ENCODE measurements at places on chromosomes 2 and 18. TPM values are rescaled to one million over a fixed set of nuclear protein-coding genes. Genes with fewer than 3 reads are reported as not detected.

POTEI gene
- 0.08 TPM for polyA plus RNA-seq

GPAT2 gene
- polyA plus RNA-seq = 3.3 TPM

WDR43 gene
- polyA plus RNA-seq = 56.8 TPM

CHCHD5 gene
- 34.3 TPM for polyA plus RNA-seq

ACMSD gene
- polyA plus RNA-seq = 0.60 TPM

NCKAP5 gene
- 0.95 TPM for polyA plus RNA-seq

ATP6V1C2 gene
- 1.8 TPM for polyA plus RNA-seq

IL36B gene
- polyA plus RNA-seq = not detected

KCNG3 gene
- polyA plus RNA-seq = 0.40 TPM

AKAIN1 gene
- 5.4 TPM for polyA plus RNA-seq

NETO1 gene
- polyA plus RNA-seq = not detected

COBLL1 gene
- 26.1 TPM for polyA plus RNA-seq

CRYBA2 gene
- polyA plus RNA-seq = 1.6 TPM

ODC1 gene
- 10.2 TPM for polyA plus RNA-seq

ZNF385B gene
- polyA plus RNA-seq = 2.0 TPM

XIRP2 gene
- not detected for polyA plus RNA-seq

EVA1A gene
- 0.81 TPM for polyA plus RNA-seq

REG1B gene
- 1.4 TPM for polyA plus RNA-seq

COPS9 gene
- 301 TPM for polyA plus RNA-seq

SLC5A7 gene
- polyA plus RNA-seq = 0.53 TPM

SPP2 gene
- polyA plus RNA-seq = not detected

TLX2 gene
- 3.2 TPM for polyA plus RNA-seq

SLC30A3 gene
- 1.3 TPM for polyA plus RNA-seq

SCN2A gene
- polyA plus RNA-seq = 3.5 TPM

DLGAP1 gene
- 4.4 TPM for polyA plus RNA-seq

ALK gene
- polyA plus RNA-seq = 0.60 TPM

TXNL4A gene
- 98.6 TPM for polyA plus RNA-seq

RGPD4 gene
- polyA plus RNA-seq = not detected

AMER3 gene
- 0.46 TPM for polyA plus RNA-seq

SP140 gene
- 1.9 TPM for polyA plus RNA-seq

LAMA1 gene
- 0.07 TPM for polyA plus RNA-seq

SATB2 gene
- 6.4 TPM for polyA plus RNA-seq

SKA1 gene
- polyA plus RNA-seq = 0.88 TPM

PTPRN gene
- 26.7 TPM for polyA plus RNA-seq

L3MBTL4 gene
- 3.9 TPM for polyA plus RNA-seq

ACAA2 gene
- polyA plus RNA-seq = 197 TPM

C2orf76 gene
- 47.4 TPM for polyA plus RNA-seq

MDH1B gene
- 6.9 TPM for polyA plus RNA-seq

CYS1 gene
- 0.48 TPM for polyA plus RNA-seq

DES gene
- polyA plus RNA-seq = 283 TPM

ZNF521 gene
- 3.7 TPM for polyA plus RNA-seq

TCF23 gene
- 0.03 TPM for polyA plus RNA-seq

WNT10A gene
- 0.24 TPM for polyA plus RNA-seq

TNFRSF11A gene
- polyA plus RNA-seq = 1.8 TPM

PPM1G gene
- 107 TPM for polyA plus RNA-seq

C2orf49 gene
- 17.8 TPM for polyA plus RNA-seq

ZRANB3 gene
- polyA plus RNA-seq = 1.0 TPM

NPC1 gene
- polyA plus RNA-seq = 71.3 TPM

IL36RN gene
- not detected for polyA plus RNA-seq

PPP1CB gene
- polyA plus RNA-seq = 46.7 TPM

CFC1 gene
- polyA plus RNA-seq = not detected

NDUFS1 gene
- polyA plus RNA-seq = 206 TPM

ETAA1 gene
- polyA plus RNA-seq = 25.9 TPM

MC2R gene
- 725 TPM for polyA plus RNA-seq

BCL11A gene
- 3.9 TPM for polyA plus RNA-seq
